Aorta (tissue), 5 donors: ENCODE measurements at places on chromosomes 6 and 20. TPM values are rescaled to one million over a fixed set of nuclear protein-coding genes. Genes with fewer than 3 reads are reported as not detected.

DNA sequence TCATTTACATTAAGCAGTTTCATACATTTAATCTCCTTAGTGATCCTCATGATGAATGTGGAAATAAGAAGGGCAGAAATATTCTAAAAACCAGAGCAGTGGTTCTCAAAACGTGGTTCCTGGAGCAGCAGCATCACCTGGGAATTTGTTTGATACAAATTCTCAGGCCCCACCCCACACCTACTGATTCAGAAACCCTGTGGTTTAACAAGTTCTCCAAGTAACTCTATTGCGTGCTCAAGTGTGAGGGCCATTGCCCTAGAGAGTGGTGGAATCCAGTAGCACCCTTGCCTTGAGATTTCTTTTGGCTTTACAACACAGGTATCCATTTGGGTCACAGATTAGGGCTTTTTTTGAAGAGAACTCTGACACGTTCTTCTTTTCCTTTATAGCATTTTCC is 354.6 kb upstream of the FLRT3 start:
- no peak for DNase-seq

DNA sequence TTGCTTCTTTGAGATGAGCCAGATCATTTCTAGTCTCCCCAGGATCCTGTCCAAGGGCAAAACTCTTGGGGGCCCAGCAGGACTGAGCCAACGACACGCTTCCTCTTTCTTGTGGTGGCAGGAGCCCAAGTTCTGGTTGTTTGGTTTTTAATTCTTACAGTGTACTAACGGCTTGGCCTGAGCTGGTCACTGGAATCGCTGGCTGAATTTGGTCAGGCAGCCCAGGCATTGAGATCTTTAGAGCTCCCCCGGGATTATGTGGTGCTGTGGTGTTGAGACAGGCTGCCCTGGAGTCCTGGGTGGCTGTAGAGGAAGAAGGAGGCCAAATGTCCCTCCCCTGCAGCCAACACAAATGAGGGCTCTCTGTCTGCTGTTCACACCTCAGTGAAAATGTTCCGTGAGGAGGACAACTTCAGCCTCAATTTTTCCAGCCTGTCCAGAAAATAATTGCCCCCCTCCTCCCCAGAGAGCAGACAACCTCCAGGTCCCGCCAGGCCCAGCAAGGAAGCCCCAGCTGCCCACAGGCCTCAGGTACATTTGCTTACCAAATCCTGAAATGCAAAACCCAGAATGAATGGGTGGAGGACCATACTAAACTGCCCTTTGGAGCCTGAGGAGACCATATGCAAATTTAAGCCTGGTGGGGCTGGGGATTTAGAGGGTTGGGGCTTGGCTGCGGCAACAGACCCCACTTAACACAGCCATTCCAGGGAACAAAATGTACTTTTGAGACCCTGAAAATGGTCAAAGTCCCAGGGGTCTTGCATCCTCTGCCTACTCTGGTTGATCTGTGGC is 23.6 kb downstream of the BNIP5 start:
- DNase-seq: peak; percentile 57

DNA sequence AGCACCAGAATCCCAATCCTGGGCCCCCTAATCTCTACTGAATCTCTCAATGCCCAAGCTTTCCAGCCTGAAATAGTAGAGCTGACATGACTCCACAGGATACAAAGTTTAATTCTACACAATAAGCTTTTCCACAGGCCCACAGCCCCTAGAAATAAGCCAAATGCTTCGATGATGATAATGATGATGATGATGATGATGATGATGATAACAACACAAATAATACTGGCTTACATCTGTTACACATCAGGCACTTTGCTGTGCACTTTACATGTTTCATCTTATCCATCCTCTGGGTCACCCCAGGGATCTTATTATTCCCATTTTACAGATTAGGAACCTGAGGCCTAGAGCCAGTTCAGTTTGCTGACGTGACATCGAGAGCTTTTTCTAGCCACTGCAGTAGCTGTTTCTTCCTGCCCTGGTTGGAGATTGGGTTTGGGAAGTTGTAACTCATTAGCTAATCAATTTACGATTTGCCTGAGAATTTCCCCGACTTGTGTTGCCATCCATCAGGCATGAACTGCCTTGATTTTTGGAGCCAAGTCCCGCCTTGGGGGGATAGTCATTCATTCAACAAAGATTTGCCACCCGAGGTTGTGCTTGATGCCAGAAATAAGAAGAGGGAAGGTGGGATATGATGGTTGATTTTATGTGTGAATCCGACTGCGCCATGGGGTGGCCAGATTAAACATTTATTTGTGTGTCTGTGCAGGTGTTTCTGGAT is 20.4 kb downstream of the KCNB1 start:
- no peak for DNase-seq

- DNase-seq: peak; percentile 55
These were observed 17.7 kb downstream of the MYLIP start for GRCh38 chr6:16146527-16146955.

DNA sequence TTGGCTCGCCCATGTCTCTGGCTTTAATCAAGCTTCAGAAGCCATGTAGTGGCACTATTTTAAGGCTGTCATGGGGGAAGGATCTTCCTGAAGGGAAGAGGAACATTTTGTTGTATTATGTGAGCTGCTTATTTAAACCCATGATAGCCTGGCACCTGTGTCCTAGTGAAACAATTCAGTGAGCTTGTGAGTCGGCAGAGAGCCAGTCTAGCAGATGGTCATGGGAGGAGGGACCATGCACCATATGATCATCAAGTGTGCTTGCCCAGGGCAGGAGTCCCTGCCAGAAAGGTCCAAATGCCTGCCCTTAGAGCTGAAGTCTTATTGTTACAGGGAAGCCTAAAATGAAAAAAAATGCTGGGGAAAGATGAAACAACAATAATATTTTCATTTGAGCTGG is 132.9 kb downstream of the PRDM13 start:
- no peak for DNase-seq

DNA sequence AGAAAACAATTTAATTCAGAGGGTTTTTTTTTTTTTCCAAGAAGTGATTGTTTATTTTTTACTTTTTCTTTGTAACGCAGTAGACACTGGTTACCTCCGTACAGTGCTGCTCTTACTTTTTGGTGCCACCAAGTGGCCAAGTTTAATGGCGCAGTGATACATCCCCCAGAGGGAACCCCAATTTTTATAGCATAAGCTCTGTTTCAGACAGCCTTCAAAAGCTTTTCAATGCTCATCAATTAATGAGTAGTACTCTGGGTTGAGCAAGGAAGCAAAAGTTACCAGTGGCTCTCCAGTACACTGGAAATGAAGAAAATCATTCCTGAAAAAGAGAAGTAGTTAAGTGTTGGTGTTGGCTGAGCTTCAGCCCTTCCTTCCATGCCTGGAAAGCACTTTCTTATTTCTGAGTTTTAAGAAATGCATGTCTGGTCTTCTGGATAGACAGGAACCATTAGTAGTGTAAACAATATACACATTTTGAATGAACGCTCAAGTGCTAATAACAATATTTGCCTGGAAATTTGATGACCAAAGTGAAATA is 129.1 kb upstream of the SMLR1 start:
- no peak for DNase-seq

DNA sequence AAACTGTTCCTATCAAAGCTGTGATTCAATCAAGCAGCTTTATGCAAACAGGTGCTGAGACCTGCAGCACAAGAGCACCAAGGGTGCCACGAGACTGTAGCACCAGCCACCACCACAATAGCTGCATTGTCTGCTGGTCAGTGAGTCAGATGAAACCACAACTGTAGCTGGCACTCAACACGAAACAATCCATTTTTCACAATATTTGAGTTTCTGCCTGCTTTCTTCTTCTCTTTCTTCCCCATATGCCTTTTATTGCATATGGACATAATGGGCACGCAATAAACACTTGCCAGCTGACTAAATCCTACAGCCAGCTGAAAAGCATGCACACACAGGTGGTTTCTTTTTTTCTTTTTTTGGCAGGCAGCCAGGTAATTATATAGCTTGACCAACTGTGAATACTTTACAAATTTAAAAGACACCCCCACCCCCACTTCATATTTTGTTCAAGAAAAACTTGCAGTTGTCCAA is 16.6 kb downstream of the SLC2A12 start:
- no peak for DNase-seq

DNA sequence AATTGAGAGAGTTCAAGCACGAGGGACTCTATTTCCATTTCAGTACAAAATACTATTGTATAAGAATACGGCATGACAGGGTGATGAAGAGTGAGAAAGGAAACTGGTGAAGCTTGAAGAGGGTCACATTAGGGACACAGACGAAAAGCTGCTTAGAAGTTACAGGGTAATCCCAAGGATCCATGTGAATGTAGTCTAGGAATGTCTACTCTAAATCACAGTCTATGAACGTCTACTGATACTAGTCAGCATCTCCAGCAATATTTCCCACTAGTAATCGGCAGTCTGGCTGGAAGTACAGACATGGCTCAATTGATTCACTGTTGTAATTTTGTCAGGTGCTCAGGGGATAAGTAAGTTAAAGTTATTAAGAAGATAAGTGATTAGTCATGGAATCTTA is 156.4 kb downstream of the ASCC3 start:
- no peak for DNase-seq

- no peak for DNase-seq
These were observed 61.0 kb downstream of the PSMG4 start for GRCh38 chr6:3319610-3320200.

- DNase-seq: no peak
These were observed 62.8 kb downstream of the FBXO5 start for GRCh38 chr6:152920016-152920415.

DNA sequence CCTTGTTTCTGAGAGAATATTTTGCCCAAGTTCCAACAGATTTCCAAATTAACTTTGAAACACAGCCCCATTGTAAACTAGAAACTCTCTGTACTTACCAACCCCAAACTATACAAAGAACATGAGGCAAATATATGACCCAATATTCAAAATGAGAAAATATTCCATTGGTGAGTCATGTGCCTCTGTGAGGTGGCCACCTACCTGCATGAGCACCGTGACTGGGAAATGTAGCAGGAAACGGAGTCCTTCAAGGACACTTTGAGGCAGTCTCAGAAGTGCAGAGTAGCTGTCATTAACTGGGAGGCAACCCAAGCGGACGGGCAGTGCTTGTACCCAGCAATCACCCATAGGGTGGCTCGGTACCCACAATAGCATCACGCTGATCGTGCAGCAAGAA is 335.5 kb upstream of the NOX3 start:
- no peak for DNase-seq

GRCh38 chr20:23159947-23160318 is 73.8 kb upstream of the CD93 start:
- DNase-seq: no peak

DNA sequence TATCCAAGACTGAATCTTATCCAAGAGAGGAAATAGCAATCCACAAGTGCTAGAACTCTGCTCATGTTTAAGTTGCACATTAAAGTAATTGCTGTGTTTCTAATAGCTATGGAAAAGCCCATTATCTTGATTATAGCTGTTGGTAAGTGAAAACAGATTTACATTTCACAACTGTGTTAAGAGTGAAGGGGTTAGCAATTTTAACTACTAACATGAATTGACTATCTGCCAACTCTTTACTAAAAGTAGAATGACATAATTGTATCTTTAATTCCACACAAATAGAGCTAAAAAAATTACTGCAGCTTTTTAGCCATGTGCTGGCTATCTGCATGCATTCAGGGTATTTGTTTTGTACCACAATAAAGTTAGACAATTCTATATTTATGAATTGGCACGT is 277.9 kb upstream of the IRAK1BP1 start:
- no peak for DNase-seq

- no peak for DNase-seq
These were observed 26.4 kb upstream of the FAM83C start for GRCh38 chr20:35318502-35319157.

DNA sequence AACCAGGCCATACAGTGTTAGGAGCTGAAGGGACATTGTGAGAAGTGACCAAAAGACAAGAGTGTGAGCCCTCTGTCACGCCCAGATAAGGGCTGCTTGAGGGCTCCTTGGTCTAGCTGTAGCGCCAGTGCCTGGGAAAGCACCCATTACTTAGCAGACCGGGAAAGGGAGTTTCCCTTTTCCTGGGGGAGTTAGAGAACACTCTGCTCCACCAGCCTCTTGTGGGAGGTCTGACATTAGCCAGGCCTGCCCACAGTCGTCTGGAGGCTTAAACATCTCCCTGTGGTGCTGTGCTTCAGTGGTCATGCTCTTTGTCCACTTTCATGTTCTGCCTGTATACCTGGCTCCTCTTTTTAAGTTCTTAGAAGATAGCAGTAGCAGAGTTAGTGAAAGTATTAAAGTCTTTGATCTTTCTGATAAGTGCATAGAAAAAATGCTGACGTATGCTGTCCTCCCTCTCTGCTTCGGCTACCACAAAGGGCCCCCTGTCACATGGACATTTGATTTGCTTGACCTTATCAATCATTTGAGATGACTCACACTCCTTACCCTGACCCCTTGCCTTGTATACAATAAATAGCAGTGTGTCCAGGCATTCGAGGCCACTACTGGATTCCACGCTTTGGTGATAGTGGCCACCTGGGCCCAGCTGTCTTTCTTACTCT is 201.5 kb upstream of the ECI2 start:
- no peak for DNase-seq

GRCh38 chr6:55668591-55668990 is 89.6 kb upstream of the HMGCLL1 start:
- DNase-seq: no peak

- no peak for DNase-seq
These were observed 947.7 kb upstream of the MAP3K7 start for GRCh38 chr6:91534614-91535013.

- DNase-seq: no peak
These were observed 202.4 kb downstream of the MOXD1 start for GRCh38 chr6:132198896-132199295.

- no peak for DNase-seq
These were observed 287.7 kb downstream of the DHX35 start for GRCh38 chr20:39249798-39250197.

GRCh38 chr6:88377976-88378568 is 211.9 kb upstream of the CNR1 start:
- no peak for DNase-seq

TRIM31 gene
- not detected for total RNA-seq

EPHA7 gene
- total RNA-seq: 2.4 TPM

NKX2-2 gene
- total RNA-seq: not detected

MACROD2 gene
- 6.2 TPM for total RNA-seq

CDH22 gene
- not detected for total RNA-seq

MAFB gene
- total RNA-seq: 55.0 TPM

NSFL1C gene
- 71.3 TPM for total RNA-seq

TFEB gene
- total RNA-seq: 22.2 TPM

TCP11 gene
- 0.36 TPM for total RNA-seq

PI16 gene
- total RNA-seq: 38.7 TPM

BMP5 gene
- 1.5 TPM for total RNA-seq
